ENCODE measurements at places on chromosomes 12 and 14. TPM values are rescaled to one million over a fixed set of nuclear protein-coding genes. Genes with fewer than 3 reads are reported as not detected.

The ATL1 gene
- 4.0 TPM for polyA plus RNA-seq

The GARIN6 gene
- not detected for polyA plus RNA-seq

The ANKS1B gene
- 1.7 TPM for polyA plus RNA-seq

The NEDD8 gene
- 439 TPM for polyA plus RNA-seq

The MIP gene
- polyA plus RNA-seq = not detected

The ASIC1 gene
- 0.99 TPM for polyA plus RNA-seq

The STON2 gene
- polyA plus RNA-seq = 14.8 TPM

The PRORP gene
- 35.6 TPM for polyA plus RNA-seq

The KLRB1 gene
- polyA plus RNA-seq = 0.73 TPM

Measured in kidney (tissue), 22 donors.